CD8-positive, alpha-beta memory T cell (primary cell): ENCODE measurements at places on chromosomes 7 and 10. TPM values are rescaled to one million over a fixed set of nuclear protein-coding genes. Genes with fewer than 3 reads are reported as not detected.

- no peak for DNase-seq
- no peaks in the 10 kb centered on the region for H3K27me3 ChIP-seq
- no peaks in the 10 kb centered on the region for H3K4me1 ChIP-seq
- no peak overlapping the region for H3K4me3 ChIP-seq
- H3K36me3 ChIP-seq = no peaks in the 10 kb centered on the region
Measured at GRCh38 chr10:98582363-98582762, 135.6 kb upstream of the HPS1 start.

DNA sequence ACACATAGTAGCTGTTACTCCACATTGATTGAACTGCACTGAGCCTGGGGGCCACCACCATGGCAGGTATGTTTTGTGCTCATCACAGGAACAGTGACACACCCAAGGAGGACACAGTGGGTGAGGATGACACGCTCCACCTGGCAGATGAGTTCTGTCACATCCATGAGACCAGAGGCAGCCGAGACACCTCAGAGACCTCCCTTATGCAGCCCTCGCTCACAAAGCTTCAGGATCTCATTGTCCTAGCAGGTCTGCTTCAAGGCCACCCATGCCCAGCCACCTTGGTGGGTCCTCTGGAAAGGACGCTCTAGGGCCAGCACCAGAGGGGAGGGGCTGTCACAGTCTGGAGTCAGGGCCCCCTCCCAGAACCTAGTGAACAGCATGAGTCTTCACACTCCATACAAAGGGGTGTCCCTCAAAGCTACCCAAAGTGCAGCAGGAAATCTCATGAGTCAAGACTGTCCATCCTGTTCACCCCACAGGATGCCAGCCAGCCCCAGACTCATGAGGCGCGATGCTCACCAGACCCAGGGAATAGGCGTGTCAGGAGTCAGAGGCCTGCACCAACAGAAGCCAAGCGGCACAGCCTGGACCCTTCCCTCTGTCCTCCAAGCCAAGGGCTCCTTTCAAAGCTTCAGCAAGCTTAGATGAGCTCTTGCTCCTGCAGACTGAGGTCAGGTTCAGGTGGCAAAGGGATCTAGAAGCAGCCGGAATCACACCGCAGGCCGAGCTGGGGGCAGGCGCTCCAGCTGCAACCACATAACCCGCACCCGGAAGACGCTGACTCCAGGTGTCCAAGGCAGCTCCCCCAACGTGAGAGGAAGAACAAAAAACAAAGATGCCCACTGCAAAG lies 9.6 kb downstream of the FAM53B start:
- DNase-seq = no peak
- H3K36me3 ChIP-seq = no peaks in the 10 kb centered on the region
- no peaks in the 10 kb centered on the region for H3K27me3 ChIP-seq
- H3K4me1 ChIP-seq = peaks cover 100% of the 10 kb centered on the region
- peak overlapping the region; percentile 26 for H3K4me3 ChIP-seq
- peak overlapping the region; percentile 65 for H3K27ac ChIP-seq

DNA sequence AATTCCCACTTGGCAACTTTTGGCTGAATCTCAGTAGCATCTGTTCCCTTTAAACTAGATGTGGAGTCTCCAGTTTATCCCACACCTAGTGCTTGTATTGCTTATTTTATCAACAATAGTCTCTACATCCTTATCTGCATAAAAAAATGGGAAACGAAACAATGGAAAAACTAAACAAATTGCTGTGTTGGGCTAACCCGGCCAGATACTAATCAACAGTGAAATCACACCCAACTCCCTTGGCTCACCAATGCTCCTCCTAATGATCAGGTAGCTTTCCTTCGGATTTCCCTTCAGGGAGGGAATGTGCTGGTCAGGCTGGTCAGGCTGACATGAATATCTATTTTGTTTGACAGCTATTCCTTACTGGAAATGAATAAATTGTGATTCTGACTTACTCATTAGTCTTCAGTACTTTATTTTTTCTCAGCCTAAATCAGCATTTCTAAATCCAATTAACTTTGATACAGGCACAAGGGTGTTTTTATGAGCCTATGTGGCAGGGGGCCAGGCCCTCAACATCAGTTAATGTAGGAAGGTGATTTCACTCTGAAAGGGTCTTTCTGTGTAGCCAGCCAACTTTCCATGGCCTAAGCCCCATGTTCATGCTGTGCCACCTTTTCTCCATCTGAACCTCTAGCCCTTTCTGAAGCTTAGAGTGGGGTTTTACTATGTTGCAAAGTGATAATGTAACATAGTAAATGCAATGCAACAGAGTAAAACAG lies 170.5 kb upstream of the NPSR1 start:
- no peaks in the 10 kb centered on the region for H3K27me3 ChIP-seq
- no peak overlapping the region for H3K27ac ChIP-seq
- DNase-seq = no peak
- H3K36me3 ChIP-seq = no peaks in the 10 kb centered on the region

GRCh38 chr10:93124580-93125318 lies 51.1 kb downstream of the CYP26A1 start:
- no peak overlapping the region for H3K27ac ChIP-seq
- H3K27me3 ChIP-seq = no peaks in the 10 kb centered on the region
- DNase-seq = peak; percentile 13

Gene AEBP1
- total RNA-seq = 8.4 TPM

Gene GIMAP8
- total RNA-seq = 12.3 TPM
